C1 segment of cervical spinal cord (tissue), 14 donors: ENCODE measurements at places on chromosomes 5 and 9.

DNA sequence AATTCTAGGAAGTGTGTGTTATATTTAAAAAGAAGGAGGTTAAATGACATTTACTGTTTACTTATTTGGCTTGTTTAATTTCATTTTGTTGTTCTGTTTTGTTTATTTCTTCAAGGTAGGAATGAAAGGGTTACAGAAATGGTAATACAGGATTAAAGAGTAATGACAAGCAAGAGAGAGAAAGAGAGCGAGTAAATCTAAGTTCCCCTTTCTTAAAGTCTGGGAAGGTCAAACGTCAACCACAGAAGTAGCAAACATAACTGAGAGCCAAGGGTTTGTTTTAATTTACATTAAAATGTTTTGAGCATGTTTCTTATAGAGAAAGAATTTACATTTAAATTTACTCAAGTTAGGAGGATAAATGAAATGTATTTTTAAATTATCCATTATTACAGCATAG, 18.7 kb downstream of the HCN1 start:
- no peak for DNase-seq

- DNase-seq: no peak
Measured at GRCh38 chr5:68303038-68303738, 87.6 kb downstream of the PIK3R1 start.

DNA sequence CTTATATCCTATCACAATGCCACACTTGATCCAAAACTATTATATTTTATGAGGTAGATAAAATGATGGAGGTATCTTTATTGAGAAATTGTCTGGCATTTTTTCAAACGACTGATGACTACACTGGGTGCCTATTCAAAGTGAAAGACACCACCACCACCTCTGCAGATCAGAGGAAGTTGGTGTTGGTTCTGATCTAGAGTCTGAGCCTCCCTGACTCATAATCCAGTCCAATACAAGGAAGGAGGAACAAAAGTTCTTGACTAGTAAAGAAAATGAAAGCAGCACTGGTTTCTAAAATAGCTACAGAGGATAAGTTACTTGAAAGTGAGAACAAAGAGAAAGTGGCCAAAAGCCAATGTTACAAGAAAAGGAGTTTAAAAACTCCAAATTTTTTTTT, 139.9 kb downstream of the RFX3 start:
- no peak for DNase-seq

- DNase-seq: no peak
Measured at GRCh38 chr5:140242099-140242498, 60.8 kb downstream of the PFDN1 start.

GRCh38 chr9:119184265-119184936, 184.8 kb downstream of the BRINP1 start:
- no peak for DNase-seq
